ENCODE measurements at places on chromosomes 5 and 9. TPM values are rescaled to one million over a fixed set of nuclear protein-coding genes. Genes with fewer than 3 reads are reported as not detected.
A peak's percentile ranks its signal among the peaks of the same experiment; 100 is the strongest.

DNA sequence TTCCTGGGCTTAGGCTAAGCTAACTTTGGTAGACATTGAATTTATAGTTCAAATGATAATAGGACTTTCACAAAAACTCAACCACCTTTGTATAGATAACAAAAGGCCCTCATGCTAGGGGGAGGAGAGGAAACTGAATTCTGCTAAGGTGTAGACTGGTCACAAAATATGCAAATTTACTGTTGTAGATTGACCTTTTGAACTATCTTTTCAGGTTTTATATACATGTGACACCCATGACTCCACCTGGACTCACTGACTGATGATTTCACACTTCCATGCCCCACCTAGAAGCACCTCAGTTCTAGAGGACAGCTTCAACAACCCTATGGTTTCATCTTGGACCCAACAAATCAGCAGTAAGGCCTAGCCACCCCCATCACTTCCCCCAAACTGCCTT is 165.7 kb downstream of the CEMIP2 start:
- DNase-seq = no peak

DNA sequence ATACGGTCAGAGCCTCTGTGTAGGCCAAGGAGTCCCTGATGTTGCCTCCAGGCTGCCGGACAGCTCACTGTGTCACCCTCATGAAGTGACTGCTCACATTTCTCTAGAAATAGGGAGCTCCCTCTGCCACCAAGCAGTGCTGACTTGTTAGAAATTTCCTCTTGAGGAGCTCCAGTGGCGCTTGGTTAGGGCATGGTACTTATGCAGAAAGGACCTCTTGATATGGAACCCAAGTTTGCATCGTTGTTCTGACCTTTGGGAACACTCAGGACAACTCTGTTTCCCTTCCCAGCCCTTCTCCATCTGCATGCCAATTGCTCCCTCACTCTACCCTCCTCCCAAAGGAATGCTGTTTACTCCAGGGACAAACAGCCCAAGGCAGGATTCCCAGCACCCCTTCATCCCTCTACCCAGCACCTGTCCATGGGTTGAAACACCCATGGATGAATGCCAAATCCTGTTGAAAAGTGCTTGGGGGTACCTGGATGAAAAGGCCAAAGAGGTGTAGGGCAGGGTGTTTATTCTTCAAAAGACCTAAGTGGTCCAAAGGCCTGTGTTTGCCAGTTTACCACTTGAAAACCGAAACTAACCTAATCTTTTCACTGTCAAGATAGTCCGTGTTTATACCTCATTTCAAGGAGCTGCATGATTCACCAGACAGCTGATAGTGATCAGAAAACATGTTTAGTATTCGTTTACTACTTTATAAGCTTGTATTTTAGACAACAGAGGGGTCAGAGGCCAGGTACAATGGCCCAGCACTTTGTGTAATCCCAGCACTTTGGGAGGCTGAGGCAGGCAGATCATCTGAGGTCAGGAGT is 51.1 kb downstream of the KLF4 start:
- DNase-seq = no peak

- DNase-seq = peak; percentile 8
Observed at GRCh38 chr5:166353580-166353979, 1937.9 kb upstream of the WWC1 start.

DNA sequence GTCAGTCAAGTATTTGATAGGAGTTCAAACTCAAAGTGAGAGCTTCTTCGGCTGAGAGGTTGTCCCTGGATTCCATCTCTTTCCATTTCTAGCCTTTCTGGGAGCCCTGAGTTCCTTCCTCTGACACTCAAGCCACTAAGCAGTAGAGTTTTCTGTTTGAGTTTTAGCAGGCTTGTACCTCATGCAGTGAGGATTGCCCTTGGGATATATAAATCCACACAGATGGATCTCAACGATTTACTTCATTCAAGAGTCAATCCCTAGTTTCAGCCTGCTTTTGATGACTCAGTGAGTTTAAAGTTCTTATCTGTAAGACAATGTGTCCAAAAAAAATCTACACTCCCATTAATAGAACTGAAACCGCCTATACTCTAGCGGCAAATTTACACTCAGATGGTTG is 2240.9 kb upstream of the WWC1 start:
- no peak for DNase-seq

Gene IL9
- not detected for total RNA-seq

DNA sequence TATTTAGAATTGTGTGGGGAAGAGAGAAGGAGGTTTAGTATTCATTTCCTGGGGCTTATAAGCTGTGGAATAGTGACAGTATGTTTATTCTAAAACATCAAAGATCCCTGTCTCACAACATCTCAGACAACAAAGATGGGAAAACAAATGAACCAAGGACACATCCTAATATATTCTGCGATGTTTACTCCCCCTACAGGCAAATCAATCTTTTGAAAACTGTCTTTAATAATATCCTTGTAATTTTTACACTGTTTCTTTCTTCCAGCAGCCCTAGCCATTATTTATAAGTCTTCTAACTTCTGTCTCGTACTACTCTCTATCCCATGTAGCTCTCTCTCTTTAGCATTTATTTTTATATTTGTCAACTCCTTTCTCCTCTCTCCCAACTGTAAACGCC is 33.5 kb upstream of the TMEM252 start:
- no peak for DNase-seq

Gene BTNL9
- 19.6 TPM for total RNA-seq

Gene PLEKHG4B
- 6.0 TPM for total RNA-seq
